ENCODE measurements at places on chromosomes 1 and 21.

DNA sequence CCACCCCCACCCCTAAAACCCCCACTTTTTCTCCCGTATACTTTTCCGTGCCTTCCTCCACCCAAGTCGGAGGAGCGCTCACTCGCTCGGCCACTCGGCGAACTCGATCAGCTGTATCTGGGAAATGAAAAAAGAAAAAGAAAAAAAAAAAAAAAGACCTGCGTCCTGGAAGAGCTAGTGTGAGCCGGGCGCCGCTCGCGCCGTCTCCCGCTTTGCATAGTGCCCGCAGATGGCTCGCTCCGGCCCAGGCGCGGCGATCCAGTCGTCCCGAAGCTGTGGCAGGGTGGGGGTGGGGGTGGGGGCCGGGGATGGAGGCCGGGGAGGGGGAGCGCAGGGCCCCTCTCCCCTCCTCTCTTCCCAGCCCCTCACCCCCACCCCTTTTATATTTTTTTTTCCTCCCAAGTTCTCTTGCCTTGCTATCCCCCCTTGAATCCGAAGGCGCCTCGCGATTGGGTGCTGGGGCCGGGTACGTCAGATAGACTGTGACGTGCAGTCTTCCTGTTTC, 299 bp upstream of the PROX1 start:
- peak; percentile 95 for DNase-seq

DNA sequence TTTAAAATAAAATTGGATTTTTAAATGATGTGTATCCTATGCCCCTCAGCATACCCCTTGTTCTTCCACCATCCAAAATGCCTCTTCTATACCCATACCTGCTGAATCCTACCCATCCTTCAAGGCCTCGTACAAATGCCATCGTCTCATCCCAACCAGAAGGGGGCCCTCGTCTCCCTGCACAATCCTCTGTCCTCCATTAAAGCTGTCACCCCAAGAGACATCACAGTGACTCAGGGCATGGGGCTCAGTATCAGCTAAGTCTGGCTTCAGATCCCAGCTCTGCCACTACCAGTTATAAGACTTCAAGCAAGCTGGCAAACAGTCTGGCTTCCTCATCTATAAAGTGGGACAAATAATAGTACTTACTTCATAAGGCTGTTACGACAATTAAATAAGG, 23.8 kb downstream of the IGFN1 start:
- no peak for DNase-seq

- DNase-seq: no peak
Observed at GRCh38 chr1:2291577-2291976, 63.5 kb downstream of the SKI start.

DNA sequence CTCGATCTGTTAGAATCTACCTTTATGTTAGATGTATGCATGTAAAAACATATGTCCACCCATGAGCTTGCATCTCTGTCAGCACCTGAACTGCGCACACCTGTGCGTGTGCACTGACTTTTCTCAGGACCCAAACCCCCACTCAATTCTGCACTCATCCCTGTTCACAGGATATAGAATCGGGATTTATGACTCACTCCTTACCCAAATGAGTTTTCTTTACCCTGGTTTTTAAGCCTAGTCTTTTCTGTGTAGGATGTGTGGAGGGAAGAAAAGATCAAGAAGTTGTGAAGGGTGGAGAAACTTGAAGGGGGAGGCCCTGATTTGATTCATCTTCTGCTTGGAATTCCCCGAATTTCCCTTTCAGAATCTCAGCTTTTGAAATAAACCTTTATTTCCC, 2.4 kb downstream of the ACKR1 start:
- DNase-seq: no peak

DNA sequence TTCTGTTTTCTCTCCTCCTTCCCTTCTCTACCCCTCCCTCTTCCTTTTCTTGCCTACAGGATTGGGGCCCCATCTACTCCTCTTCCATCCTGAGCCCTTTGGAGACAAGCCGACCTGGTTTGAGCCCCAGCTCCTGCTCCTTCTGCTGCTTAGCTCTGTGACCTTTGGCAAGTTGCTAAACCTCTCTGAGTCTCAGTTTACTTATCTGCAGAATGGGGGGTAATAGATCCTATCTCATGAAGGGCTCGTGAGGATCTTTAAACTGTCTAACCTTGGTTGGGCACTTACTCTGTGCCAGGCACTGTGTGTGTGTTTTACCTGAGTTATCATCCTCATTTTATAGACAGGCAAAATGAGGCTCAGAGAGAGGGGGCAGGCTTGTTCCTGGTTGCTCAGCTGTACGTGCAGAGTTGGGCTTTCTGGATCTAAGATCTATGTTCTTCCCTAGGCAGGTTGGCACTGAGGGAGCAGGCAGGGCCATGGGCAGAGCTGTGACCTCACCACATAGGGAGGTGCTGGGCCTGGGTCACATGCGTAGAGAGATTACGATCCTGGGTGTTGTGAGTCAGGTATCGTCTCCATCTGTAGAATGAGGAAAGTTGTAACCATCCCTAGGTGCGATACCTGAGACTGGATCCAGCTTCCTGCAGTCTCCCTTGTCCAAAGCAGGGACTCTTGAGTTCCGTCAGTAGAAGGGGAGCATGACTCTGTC, 58.5 kb downstream of the FOXO6 start:
- DNase-seq: no peak

DNA sequence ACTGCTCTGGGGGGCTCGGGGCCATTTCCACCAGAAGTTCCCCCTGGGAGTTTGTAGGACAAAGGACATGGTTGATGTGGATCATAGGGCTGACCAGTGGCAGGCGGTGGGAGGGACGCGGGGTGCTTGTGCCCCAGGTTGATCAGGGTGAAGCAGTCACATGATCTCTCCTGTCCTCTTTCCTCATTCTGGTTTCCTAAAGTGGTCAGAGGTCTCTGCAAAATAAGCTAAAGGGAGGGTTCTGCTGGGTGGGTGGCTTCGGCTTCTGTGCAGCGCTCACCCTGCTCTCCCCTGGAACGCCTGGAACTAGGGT, 9.2 kb downstream of the PDXK start:
- no peak for DNase-seq

DNA sequence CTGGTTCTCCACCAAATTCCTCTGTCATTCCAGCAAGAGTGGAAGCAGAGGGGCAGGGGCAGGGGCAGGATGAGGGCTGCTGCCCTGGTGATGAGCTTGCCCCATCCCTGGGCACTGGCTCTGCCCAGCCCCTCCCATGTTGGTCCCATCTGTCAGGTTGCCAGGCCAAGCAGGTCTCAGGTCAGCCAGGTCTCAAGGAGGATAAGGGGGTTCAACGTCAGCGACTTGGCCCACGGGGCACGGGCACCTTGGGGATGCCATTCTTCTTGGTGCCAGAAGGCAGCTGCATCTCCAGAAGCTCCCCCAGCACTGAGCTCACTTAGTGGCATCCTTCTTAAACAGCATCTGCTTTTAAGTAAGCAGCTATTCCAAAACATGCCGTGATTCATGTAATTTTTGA, 133.1 kb downstream of the AJAP1 start:
- no peak for DNase-seq

DNA sequence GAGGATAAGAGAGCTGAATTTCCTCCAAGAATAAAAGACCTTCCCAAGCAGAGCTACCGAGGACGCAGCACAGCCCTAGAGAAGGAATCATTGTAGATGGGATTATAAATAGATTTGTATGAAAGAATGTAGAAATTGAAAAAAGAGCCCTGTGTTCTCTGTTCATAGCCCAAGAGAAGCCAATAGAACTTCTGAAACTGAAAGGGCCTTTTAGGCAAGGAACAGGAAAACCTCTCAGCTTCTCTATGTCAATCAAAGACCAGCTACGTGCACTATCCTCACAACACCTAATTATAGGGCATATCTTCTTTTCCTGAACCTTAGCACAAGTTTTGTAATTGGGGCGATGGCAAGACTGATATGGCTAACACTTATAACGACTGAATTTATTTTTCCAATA, 192.4 kb upstream of the RNPC3 start:
- no peak for DNase-seq

DNA sequence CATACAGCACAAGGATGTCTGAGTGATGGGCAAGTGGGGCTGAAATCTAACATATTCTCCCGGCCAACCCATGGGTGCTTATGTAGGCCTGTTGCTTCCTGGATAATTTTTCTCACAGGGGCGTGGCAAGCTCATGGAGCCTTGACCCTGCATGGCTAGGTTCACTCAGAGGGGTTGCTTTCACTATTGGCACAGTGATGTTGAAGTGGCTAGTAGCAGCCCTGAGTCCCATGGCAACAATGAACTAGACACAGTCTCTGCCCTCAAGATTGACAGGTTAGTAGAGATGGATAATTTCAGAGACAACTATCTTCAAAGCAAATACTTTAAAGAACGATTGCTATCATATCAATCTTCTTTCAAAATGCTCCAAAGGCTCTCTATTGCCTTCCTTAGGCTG, 6.5 kb upstream of the MAB21L3 start:
- DNase-seq: no peak

GRCh38 chr1:244273845-244274619, 177.7 kb downstream of the ADSS2 start:
- DNase-seq: peak; percentile 90

DNA sequence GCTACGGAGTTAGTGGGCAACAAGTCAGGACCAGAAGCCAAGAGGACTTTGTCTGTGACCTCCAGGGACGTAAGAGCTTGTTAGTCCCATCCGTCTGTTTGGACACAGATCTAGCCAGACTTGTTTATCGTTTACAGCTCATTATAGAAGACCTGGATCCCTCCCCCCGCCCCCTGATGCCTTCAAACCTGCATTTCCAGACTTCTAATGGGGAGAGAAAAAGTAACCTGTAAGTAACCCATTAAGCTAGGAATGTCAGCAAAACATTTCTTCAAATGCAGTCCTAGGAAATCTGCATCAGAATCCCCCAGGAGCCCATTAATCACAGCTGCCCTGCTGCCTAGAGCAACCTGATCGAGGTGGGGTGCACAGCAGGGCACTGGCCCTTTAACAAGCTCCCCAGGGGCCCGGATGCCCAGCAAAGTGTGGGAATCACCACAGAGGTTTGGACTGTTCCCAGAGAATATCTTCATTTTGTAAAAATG, 1.4 kb upstream of the MAD2L2 start:
- DNase-seq: no peak

- DNase-seq: no peak
Observed at GRCh38 chr1:116912846-116913245, 3.1 kb downstream of the PTGFRN start.
